ENCODE measurements at places on chromosomes 11 and 22.

DNA sequence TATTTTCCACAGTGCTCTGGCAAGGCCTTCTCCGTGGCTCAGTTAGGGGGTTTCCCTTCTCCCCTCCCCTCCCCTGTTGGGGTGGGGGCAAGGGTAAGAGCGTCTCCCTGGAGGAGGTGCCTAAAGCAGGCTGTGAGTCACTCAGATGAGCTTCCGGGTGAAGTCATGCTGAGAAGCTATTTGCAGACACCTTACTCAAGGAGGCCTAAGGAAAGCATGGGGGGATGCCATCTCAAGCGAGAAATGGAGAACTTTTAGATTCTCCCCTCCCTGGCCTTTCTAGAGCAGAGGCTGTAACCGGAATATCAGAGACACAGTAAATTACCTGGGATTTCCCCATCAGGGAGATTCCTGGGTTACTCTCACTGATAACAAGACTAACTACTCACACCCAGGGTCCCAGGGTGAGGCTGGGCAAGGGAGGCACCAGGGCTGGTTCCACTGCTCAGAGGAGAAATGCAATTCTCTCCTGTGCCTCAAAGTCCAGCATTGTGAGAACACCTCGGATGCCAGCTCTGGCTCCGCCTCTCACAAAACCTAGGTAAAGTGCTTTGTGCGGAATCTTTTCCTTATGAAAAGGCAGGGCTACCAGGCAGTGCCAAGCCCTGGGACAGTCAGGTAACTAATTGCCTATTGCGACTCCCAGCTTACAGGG is 123.6 kb downstream of the ABTB2 start:
- peak; percentile 35 for DNase-seq

GRCh38 chr11:47400768-47401279 is 7.6 kb upstream of the SLC39A13 start:
- DNase-seq, result no peak

- DNase-seq, result no peak
Measured at GRCh38 chr22:40415531-40416266, 45.3 kb downstream of the SGSM3 start.

DNA sequence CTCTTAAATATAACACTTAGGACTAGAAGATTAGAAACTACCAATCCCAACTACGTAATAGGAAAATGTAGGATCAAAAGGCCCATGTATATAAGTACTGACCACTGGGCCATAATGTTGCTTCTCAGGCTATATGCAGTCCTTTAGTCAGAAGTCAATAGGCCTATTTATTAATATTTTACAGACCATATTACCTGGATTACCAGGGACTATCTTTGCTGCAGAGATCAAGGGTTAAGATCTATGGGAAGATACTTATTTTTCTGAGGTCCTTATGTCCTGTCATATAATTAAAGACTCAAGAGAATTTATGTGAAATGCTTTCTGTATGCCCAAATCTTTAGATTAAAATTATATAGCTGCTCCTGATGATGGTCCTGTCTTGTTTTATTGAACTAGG is 57.2 kb downstream of the CTNND1 start:
- DNase-seq, result no peak

GRCh38 chr11:85685820-85686459 is at the start of gene CCDC89:
TSS of gene CCDC89 (minus strand) at chr11:85686195. CDS start at chr11:85686130, 65 bp downstream.
- peak; percentile 99 for DNase-seq

DNA sequence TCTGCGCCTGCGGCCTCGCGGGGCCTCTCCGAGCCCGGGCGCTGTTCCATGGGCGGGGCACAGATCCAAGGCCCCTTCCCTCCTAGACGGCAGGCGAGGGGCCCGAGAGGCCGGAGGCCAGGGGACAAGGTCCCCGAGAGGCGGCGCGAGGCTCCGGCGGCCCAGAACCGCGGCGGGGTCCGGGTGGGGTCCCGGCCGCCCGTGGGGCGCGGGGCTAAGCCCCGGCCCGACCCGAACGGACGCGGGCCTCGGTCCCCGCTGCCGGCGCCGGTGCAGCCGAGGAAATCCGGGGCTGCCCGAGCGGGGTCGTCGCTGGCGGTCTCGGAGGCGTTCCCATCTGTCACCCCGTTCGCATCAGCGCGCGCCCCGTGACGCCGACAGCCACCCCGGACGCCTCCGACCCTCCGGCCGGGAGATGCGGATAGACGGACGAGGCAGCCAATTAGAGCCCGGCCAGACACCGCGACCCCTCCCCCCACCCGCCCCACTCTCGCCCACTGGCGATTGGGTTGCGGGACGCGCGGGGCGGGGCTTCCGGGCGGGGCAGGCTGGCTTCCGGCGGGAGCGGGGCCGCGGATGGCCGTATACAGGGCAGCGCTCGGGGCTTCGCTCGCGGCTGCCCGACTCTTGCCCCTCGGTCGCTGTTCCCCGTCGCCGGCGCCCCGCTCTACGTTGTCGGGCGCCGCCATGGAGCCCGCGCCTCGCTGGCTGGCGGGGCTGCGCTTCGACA is at the start of gene SELENOO:
TSS of gene SELENOO (plus strand) at position 551 of the 730 bp plus-strand sequence. CDS start at position 577, 26 bp downstream.
- DNase-seq, result peak; percentile 71

- no peak for DNase-seq
Measured at GRCh38 chr11:71171576-71171975, 80.8 kb downstream of the SHANK2 start.

All from fibroblast of mammary gland (primary cell).